ENCODE measurements at places on chromosomes 2 and 18.

- DNase-seq, result no peak
These were observed 5.9 kb downstream of the GALR1 start for GRCh38 chr18:77255426-77256105.

- DNase-seq, result no peak
These were observed 97.2 kb downstream of the PTGR3 start for GRCh38 chr18:75111760-75112159.

DNA sequence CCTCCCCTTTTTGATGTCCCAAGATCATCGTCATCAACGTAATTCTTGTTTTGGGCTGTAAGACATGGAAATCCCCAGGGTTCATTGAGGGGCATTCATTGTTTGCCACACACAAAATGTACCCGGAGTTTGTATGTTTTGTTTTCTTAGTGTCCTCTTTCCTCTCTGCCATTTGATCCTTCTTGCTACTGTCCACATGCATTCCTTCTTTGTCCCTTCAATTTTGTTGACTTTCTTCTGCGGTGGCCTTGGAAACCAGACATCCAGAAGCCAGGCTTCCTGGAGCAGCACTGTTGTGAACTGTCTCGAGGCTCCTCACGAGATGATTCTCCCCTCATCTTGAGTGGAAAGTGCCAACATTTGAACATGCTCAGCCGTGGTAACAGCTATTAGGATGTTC, 24.8 kb downstream of the IGFBP2 start:
- no peak for DNase-seq

- no peak for DNase-seq
These were observed 12.2 kb downstream of the DOK1 start for GRCh38 chr2:74566754-74567085.

DNA sequence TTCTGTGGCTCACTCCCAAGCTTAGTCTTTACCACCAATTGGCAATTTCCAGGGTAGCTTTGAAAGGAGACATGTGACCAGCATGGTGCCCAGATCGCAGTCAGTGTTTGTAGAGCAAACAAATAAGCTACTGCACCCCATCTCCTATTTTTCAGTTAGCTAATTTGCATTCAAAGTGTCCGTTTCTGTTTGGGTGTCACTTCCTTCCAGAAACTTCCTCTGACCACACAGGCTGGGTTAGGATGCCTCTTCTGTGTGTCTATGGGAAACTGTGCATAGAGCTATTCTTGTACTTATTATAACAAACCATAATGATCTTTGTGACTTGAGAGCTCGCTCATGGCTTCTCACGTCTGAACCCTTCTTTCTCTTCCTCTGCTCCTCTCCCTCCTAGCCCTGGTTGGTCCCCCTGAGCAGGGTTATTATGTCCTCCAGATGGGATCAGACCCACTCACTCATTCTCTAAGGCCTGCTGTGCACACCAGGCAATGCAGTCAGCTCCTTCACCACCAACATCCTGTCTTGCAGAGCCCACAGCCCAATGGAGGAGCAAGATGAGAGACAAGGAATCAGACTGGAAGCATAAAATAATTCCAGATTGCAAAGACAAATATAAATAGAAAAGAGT, 101.2 kb upstream of the ALK start:
- no peak for DNase-seq

DNA sequence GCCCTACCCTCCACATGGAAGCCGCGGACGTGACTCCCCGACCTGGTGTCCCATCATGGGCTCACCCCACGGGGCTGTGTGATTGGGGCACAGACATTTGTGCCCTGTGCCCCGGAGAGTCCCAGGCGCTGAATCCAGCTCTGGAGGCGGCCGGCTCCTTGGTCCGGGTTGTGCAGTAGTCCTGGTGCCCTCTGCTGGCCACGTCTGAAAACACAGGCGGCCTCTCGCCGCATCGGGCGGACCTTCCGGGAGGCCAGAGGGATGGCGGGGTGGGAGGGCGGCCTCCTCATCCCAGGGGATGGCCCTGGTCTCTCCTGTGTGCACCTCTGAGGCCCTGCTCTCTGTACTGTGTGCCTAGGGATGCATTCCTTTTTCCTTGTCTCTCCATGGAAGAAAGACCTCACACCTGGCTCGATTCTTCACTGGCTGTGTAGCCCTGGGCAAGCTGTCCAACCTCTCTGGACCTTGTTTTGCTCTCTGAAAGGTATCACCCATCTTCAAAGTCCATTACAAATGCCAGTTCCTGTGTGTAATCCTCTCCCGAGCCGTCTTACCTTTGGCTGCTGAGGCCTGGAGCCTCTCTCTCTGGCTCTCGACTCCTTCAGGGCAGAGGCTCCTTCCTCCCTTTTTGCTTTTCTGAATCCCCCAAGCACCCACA, 27.6 kb downstream of the CELF4 start:
- peak; percentile 67 for DNase-seq

GRCh38 chr2:239131521-239131920, 269.3 kb downstream of the HDAC4 start:
- DNase-seq, result no peak

- DNase-seq, result no peak
These were observed 44.8 kb downstream of the RAB3GAP1 start for GRCh38 chr2:135096665-135097446.

DNA sequence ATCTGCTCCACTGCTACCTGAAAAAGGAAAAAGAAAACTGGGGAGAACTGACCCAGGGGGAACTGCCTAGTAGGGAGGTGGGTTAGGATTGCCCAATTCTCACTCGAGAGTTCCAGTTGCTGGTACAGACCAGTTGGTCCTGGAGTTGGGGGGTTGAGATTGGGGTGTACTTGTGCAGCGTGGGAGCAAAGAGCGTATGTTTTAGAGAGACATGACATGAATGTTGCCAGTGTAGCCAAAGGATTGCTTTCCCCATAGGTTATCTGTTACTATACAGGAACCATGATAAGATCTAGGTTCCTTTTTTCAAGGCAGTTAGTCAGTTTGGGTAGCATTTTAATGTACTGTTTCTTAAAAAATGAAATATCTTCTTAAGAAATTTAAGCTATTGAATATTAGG, 68.6 kb downstream of the APLF start:
- no peak for DNase-seq

GRCh38 chr2:239819974-239820555, 205.1 kb downstream of the NDUFA10 start:
- no peak for DNase-seq

DNA sequence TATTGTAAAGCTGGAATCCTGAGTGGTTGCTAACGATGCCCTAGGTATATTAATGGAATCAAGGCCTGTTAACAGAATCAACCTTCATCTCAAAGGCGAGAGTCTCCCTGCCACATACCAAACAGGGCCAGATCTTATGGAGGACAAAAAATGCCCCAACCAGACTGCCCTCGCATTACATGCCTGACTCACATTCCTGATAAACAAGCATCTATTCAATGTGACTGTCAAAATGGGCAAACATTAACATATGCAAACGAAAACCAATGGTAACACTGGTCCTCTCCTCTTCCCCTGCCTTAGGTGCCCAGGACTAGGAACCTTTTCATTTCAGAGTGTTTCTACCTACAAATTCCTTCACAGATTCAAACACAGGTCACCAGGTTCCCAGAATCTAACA, 83.4 kb downstream of the COL6A3 start:
- no peak for DNase-seq

DNA sequence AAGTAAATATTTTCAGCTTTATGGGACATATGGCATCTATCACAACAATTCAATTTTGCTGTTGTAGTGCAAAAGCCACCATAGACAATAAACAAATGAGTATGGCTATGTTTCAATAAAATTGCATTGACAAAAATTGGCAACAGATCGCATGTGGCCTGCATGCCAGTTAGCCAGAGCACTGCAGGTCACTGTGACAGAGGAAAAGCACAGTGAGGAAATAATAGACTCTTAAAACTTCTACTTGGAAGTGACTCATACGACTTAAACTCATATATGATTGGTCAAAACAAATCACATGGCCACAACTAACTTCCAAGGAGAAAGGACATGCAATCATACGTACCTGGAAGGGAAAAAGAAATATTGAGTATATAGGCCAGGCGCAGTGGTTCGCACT, 44.4 kb downstream of the EXOC6B start:
- DNase-seq, result no peak

DNA sequence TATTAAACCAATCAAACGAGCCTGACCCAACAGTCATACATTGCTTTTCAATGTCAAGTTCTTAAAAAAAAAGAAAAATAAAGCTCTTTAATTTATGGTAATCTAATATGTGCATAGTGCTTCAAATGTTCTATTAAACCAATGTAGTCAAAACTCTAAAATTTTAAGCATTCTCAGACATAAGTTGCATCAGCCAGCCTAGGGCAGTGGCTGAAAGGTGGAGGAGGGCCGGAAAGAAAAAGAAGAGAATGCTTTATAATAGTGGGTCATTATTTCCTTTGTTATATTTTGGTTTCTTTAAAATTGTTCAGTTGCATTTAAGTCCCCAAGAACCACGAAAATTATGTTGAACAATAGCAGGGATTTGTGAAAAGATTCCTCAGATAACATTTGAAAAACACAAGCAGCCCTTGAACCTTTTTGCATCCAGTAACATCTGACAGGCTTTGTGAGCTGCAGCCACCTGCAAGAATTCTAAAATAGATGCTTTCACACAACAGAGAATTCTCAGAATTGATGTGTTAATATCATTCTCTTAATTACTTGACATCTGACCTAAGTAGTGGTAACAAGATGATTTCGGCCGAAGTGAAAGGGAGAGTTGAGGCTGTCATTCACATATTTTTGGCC, 252.1 kb downstream of the CDCA7 start:
- no peak for DNase-seq

DNA sequence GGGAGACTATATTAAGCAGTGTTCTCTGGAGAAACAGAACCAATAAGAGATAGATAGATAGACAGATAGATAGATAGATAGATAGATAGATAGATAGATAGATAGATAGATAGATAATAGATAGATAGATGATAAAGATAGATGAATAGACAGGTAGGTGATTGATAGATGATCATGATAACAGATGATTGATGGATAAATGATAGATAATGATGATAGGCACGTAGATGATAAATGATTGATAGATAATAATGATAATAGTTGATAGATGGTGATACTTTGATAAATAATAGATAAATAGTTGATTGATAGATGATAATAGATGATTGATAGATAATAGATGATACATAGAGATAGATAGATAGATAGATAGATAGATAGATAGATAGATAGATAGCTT, 48.5 kb downstream of the BOD1L2 start:
- no peak for DNase-seq

DNA sequence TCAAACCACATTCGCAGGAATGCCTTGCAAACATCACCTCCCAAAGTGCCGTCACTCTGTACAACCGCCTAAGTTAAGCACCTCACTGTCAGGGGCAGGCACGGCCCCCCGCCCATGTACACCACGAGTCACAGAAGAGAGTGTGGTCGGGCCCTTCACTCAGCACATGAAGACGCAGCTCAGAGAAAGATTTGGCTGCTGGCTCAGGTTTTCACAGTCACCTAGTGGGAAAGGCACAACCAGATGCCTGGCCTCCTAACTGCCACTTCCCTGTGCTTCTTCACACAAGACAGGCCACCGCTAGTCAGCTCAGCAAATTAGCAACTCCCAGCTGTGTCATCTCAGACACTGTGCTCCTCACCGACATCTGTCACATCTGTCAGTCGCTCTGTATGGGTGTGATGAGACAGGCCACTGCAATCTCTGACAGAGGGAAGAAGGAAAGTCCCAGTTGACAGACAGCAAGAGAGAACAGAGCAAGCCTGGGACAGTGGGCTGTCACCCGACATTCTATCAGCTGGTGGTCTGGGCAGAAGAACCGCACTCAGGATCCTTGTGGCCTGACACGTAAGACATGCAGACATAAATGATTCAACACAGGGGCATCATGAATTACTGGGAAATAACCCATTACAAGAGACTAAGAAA, 60.8 kb downstream of the CRACDL start:
- DNase-seq, result no peak

DNA sequence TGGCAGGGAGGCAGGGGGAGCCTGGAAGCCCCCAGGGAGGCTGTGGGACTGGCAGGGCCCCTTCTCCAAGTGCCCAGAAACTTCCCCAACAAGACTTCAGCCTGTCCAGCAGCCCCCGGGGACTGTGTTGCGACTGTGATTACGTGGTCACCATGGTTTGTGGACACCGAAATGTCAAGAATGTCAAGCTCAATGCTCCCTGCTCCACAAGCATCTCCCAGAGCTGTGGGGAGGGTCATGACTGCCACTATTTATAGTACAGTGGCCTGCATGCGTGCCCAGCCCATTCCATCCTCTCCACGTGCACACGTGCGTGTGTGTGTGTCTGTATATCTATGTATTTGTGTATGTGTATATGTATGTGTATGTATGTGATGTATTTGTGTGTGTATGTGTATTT, 93.8 kb upstream of the MBOAT2 start:
- DNase-seq, result no peak

DNA sequence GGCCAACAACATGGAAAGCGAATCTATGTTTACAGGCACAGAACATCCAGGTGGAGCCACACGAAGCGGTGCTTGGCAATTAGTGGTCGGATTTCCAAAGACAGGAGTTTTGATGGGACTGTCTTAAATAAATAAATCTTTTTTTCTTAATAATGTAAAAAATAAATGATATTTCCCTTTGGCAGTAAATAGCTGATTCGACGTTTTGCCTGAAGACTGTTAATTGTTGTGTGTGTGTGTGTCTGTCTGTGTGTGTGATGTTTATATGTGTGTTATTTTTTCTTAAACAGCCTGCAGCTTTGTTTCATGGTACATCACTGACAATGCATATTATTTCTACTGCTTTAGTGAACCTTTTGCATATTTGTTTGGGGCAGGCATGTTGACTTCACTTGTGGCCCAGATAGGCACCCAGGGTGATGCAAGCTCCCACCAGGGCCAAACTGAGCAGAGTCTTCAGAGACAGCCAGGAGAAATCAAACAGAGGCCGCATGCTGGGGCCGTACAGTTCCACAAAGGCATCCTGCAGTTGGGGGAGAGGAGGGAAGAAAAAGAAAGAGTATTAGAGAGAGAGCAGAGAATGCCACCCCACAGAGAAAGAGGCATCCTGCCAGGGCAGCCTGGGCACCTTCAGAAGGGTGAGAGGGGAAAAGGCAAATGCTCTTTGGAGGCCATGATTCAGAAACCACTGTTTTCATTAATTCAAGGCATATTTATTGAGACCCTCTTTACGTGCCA, 191.2 kb downstream of the BCL2 start:
- DNase-seq, result no peak

DNA sequence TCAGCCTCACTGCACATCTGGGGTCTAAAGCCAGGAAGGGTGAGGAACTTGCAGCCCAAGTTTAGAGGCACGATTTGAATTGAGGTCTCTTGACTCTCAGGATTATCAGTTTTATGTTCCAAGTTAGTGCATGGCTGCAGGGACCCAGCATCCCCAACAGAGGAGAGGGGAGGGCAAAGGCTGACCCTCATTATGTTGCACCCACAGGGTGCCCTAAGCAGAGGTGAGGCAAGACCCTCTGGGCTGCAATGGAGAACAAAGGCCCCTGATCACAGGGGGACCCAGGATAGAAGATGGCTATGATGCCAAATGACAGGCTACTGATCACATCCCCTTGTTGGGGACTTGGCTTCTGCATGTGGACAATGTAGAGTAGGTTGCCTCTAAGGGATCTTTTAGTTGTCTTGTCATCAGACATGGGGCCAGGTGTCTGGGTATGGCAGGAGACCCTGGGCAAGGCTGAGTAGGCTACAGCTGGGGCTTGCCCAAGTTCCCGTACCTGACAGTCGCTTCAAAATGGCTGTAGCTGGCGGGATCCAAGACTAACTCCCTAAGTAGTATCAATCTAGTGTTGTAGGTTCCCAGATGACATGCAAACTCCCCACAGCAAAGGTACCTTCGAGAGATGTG, 4.5 kb upstream of the GDF7 start:
- no peak for DNase-seq
